ENCODE measurements at places on chromosomes 6 and 20.

DNA sequence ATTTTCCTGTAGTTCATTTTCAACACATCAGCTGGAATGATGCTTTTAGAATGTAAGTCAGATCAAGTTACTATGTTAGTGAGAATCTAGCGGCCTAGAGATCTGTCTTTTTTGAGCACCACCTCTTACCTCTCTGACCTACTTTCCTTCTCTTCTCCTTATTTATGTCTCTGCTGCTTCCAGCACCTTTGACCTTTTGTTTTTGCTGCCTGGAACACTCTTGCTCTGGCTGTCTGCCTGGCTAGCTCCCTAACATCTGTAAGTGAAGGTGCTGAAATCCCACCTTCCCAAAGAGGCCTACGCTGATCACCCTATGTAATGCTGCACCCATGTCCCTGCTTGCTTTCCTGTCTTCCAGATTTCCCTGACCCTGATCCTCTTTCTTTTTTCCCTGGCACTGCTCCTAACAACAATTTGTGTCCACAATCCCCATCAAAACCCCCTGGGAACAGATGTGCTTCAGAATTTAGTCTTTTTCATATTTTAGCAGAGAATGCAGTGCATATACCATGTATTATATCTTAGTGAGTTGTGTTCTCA, 87.8 kb downstream of the RFPL4B start:
- no peak for DNase-seq

- no peak for DNase-seq
Observed at GRCh38 chr6:132465530-132466485, 47.1 kb downstream of the STX7 start.

GRCh38 chr6:139824864-139825263, 450.4 kb upstream of the CITED2 start:
- DNase-seq, result no peak

DNA sequence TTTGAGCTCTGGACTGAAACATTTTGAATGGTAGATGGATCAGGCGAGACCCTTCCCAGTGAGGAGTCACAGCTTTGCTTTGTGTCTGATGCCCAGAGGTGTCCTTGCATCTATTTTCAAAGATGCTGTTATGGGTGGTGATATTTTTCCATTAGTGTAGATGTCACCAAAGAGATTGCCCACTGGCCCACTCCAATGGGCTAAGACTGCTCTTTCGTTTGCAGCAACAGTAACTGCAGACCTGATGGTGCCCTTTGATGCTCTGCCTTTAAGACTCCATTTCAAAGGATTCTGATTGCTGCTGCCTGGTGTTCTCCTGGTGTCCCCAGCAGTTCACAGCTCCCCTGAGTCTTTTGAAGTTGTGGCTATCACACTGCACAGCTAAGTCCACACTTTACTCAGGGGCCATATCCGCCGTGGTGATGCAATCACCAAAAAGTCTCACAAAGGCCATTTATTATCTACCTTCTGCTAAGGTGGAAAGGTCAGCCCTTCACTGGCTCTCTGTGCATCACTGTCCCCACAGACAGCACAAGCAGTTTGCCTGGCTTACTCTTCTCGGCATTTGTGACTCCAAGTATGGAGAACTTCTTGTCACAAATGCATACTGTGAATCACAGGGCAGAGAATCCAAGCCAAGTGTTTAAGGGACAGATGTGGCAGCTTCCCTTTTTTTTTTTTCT, 56.4 kb downstream of the NOX3 start:
- no peak for DNase-seq

DNA sequence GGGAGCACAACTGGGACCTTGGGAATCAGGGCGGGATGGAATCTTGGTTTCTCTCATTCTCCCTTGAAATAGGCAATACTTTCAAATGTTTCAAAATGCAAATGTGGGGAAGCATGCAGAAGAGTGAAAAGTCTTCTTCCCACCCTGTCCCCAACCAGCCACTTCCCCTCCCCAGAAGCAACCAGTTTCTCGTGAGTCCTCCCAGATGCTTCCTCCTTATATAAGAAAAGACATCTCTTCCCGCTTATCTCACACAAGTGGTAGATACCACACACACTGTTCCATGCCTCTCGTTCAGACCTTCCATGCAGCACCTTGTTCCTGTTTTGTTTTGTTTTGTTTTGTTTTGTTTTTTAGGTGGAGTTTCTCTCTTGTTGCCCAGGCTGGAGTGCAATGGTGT, 25.1 kb downstream of the HCK start:
- DNase-seq, result no peak

GRCh38 chr6:112539355-112539754, 192.2 kb downstream of the RFPL4B start:
- peak; percentile 18 for DNase-seq

GRCh38 chr6:79440598-79440997, 96.6 kb downstream of the LCA5 start:
- no peak for DNase-seq

DNA sequence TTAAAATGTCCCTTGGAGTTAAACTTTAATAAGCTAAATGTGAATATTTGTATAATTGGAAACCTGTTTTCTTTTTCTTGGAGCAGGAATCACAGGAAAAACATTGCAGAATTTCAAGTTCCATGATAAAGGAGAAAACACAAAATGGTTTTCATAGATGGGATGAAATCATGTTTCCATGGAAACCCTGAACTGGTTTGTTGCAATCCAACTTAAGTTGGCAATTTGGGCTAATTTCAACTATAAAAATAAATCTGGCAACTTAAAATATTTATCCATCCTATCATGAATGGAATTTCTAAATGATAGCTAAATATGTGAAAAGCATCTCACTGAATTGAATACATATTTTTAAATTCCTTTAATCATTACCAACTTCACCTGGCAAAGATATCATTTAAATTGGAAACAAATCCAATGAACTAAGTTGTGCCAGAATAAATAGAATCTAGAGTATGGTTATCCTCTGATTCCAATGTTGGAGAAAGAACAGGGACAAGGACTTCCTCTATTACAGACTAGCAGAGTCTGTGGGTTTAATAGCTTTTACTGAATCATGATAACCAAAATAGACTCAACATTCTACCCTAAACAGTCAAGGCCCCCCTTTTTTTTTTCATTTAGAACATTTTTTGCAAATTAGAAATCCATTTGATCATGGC, 33.2 kb downstream of the COL21A1 start:
- DNase-seq, result no peak

GRCh38 chr20:42739683-42740082, 450.0 kb downstream of the PTPRT start:
- DNase-seq, result no peak

DNA sequence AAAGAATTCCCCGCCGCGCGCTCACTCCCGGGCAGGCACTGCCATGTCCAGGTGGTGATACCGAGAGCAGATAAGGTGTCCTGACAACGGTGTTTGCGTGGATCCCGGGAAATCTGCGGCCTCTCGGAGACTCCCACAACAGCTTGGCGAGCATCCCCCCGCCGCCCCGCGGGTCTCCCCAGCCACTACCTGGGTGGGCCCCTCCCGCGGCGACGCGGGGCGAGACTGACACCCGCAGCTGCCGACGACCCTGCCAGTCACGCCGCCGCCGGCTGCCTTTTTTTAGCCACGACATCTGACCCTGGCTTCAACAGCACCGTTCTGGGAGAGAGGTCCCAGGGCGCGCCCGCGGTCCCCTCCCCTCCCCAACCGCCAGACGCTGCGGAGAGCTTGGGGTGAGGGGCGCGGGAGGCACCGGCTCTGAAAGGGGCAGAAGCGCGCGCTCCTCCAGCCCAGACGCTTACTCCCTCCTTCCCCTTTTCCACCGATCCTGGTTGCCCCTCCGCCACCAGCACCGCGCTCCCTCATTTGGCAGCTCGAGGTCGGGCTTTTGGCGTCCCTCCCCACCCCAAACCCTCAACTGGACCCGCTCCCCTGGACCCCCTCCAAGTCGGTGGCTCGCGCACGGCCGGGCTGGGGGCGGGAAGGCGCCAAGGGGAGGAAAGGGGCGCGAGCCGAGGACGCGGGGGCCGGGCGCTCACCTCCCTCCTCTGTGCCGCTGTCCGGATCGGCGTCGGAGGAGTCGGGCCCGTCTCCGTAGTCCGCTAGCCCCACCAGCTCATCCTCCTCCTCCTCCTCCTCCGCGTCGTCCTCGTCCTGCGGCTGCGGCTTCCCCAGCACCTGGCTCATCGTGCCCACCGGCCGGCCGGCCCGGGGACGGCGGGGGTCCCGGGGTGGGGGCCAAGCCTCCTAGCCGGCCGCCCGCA, 665 bp downstream of the RRAGD start:
- DNase-seq, result no peak

GRCh38 chr20:51306521-51307358, 235.8 kb downstream of the NFATC2 start:
- peak; percentile 27 for DNase-seq

DNA sequence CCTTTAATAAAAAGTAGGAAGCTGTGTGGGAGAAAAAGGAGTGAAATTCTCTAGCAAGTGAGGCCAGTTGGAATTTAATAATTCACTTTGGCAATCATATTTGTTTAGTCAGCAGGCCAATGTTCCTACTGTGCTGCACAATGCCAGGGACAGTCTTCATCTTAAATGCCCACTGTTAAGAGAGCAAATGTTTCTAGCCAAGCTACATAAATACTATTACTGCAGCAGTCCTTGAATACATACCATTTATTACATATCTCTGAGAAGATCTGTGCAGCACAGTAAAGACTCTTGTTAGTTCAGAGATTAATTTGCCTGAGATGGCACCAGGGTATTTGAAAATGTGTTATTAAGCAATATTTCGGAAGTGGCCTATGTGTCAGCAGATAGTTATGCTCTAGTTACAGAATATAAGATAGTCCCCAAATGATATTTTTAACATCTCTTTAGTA, 105.4 kb downstream of the OGFRL1 start:
- no peak for DNase-seq

GRCh38 chr6:168206661-168207274, 112.8 kb downstream of the DACT2 start:
- DNase-seq, result no peak

DNA sequence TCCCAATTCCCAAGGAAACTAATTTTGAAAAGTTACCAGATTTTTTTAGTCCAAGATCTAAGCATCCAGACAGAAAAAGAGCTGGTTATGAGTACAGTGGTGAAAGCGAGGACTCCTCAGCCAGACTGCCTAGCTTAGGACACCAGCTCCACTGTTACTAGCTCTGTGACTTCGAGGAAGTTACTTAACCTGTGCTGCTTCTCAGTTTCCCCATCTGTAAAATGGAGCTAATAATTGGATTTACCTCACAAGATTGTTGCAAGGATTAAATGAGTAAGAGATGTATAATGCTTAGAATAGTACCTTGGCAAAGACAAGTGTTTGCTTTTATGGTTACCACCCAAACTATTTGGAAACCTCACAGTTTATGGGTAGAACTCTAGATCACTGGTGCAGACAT, 1.1 kb downstream of the NT5DC1 start:
- no peak for DNase-seq

- DNase-seq, result no peak
Observed at GRCh38 chr6:91482498-91482897, 895.6 kb upstream of the MAP3K7 start.

DNA sequence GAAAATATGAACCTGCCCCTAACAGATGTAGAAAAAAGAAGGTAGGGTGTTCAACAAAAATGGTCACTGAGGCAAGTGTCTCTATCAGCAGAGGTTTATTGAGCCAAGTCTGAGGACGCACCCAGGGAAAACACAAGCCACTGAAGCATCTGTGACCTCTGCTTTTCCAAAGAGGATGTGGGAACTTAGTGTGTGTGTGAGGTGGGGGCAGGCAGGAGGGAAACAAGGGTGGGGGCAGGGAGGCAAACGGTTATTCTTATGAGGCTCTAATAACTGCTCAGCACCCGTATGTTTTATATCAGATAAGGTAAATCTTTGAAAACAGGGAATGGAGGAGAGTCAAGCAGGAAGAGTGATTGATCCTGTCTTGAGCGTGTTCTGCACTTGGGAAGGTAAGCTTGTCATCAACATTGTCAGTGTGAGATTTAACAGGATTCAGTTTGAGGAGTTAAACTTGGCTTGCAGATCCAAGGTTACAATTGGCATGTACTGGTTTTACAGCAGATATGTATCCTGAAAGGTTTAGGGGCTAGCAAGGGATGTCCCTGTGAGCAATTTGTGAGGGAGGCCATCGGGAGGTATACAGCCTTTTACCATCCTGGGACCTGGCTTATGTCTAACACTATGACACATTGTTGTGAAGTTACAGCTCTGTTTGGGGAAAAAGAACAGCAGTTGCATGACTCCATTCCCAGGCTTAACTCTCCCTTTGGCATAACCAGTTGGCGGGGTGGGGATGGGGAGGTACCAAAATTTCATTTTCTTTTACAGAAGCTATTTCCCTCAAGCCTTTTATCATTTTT, 33.7 kb downstream of the NINL start:
- no peak for DNase-seq

GRCh38 chr6:109740787-109741186, 49.7 kb downstream of the FIG4 start:
- no peak for DNase-seq

GRCh38 chr6:40326714-40327421, 260.3 kb downstream of the LRFN2 start:
- DNase-seq, result no peak

GRCh38 chr6:40359808-40360207, 227.4 kb downstream of the LRFN2 start:
- DNase-seq, result no peak

DNA sequence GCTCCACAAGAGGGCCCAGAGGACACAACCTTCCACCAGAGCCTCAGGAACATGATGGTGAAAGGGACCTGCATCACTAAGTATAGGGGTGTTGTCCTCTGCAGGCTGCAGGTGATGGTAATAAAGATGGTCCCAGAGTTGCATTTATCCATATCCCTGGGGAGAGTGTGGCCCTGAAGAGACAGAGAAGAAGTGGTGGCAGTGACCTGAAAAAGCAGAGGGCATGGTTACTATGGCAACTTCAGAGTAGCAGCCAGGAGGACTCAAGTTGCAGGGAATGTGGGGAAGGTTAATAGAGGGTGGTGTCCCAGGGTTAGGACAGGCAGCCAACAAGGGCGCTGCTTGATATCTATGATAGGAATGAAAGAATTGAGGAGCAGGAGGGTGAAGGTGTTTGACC, 57.1 kb downstream of the HLA-A start:
- no peak for DNase-seq

DNA sequence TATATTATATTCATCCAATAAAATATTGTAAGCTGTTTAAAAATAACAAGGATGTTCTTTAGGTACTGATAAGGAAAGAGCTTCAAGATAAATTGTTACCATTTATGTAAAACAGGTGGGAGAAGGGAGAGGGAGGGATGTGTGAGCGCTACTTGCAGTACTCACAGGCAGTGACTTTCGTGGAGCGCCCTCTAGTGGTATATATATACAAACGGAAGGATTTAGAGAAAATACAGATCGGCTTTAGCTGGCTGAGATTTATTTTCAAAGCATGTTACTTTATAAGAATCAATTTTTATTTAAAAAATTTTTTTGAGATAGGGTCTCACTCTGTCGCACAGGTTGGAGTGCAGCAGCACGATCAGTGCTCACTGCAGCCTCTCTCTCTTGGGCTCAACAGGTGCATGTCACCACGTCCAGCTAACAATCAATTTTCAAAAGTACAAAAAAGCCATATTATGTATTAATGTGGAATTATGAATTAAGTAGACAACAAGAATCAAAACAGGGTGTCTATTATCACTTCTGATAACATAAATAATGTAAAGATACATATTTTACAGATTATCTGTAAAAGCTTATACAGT, 3.3 kb upstream of the MOG start:
- peak; percentile 63 for DNase-seq
